ENCODE measurements at places on chromosomes 12 and 14.
A peak's percentile ranks its signal among the peaks of the same experiment; 100 is the strongest.

DNA sequence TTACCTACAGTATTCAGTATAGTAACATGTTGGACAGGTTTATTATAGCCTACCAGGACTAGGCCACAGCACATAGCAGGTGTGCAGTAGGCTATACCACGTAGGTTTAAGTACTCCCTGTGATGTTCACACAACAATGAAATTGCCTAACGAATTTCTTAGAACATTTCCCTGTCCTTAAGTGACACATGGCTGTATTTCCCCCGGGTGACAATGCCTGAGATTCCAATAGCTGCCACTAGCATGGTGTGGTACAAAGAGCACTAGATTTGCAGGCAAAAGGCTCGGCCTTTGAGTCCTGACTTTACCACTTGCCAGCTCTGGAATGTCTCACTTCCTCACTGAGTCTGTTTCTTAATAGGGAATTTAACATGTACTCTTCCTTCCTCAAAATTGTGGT lies 19.7 kb downstream of the PTPN21 start:
- no peak for DNase-seq

GRCh38 chr14:84251411-84252115 lies 1278.4 kb upstream of the FLRT2 start:
- DNase-seq: peak; percentile 85

GRCh38 chr12:104680070-104680469 lies 223.3 kb downstream of the CHST11 start:
- DNase-seq: no peak

DNA sequence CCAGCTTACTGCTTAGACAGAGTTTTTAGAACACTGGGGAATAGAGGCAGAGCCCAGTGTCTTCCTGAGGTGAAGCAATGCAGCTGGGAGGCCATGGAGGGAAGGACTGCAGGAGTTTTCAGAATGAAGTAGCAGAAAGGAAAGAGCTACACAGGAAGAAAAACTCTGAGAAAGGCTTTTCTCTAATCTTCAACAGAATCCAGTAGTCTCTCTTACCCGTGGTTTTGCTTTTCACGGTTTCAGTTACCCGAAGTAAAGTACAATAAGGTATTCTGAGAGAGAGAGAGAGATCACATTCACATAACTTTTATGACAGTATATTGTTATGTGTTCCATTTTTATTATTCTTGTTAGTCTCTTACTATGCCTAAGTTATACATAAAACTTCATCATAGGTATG lies 761.6 kb downstream of the BCL11B start:
- no peak for DNase-seq

GRCh38 chr12:5036031-5036430 lies 7.6 kb upstream of the KCNA5 start:
- DNase-seq: no peak

- DNase-seq: no peak
These were observed 351.0 kb downstream of the NAV3 start for GRCh38 chr12:78181544-78182162.

GRCh38 chr12:499837-500458 lies 40.2 kb downstream of the B4GALNT3 start:
- no peak for DNase-seq

GRCh38 chr14:86357119-86357518 lies 827.2 kb downstream of the FLRT2 start:
- DNase-seq: no peak

GRCh38 chr14:100530270-100531072 lies 56.7 kb downstream of the BEGAIN start:
- no peak for DNase-seq

DNA sequence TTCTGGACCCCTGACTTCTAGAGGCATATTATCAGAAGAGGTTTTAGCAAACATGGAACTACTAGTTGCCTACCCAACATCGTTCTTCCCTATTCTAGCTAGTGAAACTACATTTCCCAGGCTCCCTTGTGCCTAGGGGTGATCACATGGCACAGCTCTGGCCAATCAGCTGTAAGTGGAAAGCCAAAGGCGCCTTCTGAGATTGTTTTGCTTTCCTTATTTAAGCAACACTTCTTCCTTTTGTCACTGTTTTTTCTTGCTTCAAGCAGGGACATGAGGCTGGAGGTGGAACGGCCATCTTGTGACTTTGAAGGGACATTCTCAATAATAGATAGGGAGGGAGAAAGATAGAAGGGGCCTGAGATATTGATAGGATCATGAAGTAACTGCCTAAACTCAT lies 136.7 kb downstream of the ZNF664 start:
- peak; percentile 37 for DNase-seq

- DNase-seq: peak; percentile 42
These were observed 29.8 kb upstream of the CDKN3 start for GRCh38 chr14:54366736-54367735.

GRCh38 chr14:64080452-64080851 lies 213.7 kb downstream of the ESR2 start:
- no peak for DNase-seq

DNA sequence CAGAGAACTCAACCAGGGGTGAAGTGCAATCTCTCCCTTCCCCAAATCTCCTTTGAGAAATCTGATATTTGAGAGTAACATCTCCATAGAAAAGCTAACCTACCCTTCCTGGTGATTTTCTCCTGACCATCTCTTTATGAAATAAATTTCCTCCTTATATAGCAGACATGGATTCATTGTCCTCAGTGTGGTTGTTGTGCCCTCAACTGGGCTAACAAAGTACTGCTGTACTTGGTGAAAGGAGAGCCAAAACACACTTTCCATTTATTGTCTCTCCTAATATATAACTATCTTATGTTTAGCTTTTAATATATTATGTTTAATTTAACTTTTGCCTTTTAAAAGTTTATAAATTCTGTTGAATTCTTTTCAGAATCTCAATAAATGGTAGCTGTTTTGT lies 65.1 kb upstream of the SLCO1B1 start:
- peak; percentile 19 for DNase-seq

DNA sequence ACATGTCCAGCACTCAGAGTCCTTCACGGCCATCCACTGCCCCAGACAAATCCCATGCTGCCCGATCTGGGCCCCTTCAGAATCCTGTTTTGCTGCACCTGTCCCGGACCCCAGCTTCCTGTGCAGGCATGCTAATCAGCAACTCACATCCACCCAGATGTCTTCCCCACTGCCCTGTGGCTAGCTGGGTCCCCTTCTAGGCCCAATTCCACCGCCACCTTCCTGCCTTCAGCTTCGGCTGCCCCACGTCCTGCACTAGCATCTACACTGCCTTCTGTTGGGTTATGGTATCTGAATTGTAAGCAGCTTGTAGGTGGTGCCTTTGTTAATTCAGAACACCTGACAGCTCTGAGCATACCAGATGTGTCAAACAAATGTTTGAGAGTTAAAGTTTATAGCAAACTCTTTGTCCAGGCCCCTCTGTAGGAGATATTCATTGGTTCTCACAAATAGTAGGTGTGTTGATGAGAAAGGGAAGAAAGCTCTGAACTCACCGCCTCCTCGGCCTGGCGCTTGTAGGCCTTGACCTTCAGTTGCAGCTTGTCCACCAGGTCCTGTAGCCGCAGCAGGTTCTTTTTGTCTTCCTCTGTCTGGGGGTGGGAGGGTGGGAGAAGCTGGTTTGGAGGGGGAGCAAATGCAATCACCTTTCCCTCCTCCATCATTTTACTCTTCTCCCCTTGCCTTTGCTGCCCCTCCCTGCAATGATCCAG lies 6.0 kb downstream of the CMTM5 start:
- no peak for DNase-seq

DNA sequence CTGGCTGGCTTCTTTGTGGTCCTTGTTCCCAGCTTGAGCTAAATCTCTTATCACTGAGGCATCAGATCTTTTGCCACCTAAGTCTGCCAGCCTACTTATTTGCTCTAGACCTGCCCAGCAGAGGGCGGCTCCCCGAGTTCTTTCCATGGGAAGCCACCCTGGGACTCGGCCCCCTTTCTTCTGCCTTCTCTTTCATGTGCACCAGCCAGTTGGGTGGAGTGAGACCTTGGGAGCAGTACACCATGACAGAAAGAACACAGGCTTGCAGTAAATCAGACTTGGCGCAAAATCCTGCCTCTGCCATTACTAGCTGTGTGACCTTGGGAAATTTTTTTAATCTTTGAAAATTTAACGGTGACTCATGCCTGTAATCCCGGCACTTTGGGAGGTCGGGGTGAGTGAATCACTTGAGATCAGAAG lies 7.4 kb downstream of the SMAGP start:
- DNase-seq: peak; percentile 78

GRCh38 chr12:99960311-99960710 lies 24.4 kb downstream of the ANKS1B start:
- DNase-seq: peak; percentile 13

- DNase-seq: no peak
These were observed 7.0 kb downstream of the ACVRL1 start for GRCh38 chr12:51914034-51914923.

- peak; percentile 55 for DNase-seq
These were observed 23.4 kb upstream of the NR2C1 start for GRCh38 chr12:95096852-95097251.

DNA sequence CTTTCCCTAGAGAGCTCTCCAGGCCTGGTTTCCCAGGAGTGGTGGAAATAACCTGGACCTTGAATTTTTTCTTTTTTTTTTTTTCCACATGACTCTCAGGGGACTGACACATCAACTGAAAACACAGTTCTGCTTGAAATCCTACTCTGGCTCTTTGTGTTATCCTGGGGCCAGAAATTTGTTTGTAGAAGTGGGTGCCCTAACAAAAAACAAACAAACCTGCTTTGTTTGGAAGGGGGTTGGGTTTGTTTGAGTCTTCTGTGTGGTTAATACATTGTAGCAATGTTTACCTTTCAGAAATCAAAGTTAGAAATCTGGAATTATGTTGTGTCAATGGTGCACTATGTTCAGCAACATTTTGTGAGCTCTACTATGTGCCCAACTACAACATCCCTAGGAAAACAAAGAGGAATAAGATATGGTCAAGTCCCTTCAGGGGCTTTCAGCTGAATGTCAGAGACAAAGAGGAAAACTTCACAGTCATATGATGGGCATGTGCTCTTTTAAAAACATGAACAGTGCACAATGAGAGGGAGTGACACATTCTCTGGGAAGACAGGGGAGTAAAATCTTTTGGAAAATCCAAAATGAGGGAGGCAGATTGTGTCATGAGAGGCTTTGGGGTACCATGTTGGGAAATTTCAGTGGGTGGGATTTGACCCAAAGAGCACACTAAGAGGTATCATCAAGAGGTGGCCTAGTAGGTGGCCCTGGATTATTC lies 1.5 kb upstream of the IGF1 start:
- DNase-seq: no peak

DNA sequence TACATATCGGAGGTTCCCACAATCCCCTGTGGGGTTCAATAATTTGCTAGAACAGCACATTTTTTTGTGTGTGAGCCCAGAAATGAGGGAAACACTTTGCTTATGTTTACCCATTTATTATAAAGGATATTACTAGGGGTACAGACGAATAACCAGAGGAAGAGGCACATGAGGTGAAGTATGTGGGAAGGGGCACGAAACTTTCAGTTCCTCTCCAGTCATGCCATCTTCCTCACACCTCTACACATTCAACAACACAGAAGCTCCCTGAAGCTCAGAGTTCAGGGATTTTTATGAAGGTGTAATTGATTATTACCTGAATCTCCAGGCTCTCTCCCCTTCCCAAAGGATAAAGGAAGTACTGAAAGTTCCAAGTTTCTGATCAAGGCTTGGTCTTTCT lies 30.2 kb upstream of the DYRK2 start:
- no peak for DNase-seq

DNA sequence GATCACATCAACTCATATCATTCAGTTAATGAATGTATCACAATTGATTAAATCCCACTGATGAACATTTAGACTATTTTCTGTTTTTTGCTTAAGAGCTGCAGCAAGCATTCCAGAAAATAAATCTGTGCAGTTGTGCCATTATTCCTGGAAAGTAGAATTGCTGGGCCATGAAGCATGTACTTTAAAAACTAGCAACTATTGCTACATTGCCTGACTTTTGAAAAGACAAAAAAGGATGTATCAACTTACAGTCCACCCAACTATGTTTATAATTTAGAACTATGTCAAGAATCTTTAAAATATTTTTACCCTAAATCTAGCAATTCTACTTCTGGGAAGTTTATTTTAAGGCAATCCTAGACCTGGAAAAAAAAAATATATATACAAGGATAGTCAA lies 33.4 kb upstream of the ERGIC2 start:
- no peak for DNase-seq

- no peak for DNase-seq
These were observed 26.2 kb upstream of the TBX3 start for GRCh38 chr12:114710151-114710550.

DNA sequence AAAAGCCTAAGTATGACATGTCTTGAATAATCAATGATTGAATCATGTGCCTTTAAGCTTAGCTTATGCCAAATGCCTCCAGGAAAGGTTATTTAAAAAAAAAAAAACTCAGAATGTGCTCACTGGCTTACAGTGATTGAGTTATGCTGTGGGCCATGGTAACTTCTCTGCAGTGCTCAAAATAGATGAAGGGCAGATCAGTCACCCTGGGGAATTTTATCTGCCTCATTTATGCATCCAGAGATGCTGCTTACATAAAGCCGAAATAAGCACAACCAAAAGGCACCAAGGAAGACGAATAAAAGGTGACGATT lies 118.7 kb upstream of the MDM1 start:
- DNase-seq: no peak

DNA sequence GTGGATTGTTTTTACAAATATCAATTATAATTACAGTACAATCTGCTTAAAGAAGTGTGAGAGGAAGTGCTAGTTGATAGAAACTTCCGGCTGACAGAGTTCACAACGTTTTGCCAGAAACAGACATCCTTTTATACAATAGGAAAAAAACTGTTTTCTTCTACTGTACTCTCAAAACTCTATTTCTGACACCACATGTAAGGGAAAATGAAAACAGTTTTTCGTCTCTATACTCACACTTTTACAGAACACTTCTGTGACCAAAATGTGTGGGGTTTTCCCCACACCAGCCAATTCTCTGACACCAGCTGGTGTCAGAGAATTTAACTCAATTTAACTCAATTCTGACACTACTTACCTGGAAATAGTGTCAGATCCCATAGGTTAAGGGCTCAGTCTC lies 24.2 kb upstream of the HIF1A start:
- DNase-seq: peak; percentile 41

GRCh38 chr12:11965258-11965910 lies 105.4 kb upstream of the BCL2L14 start:
- no peak for DNase-seq

DNA sequence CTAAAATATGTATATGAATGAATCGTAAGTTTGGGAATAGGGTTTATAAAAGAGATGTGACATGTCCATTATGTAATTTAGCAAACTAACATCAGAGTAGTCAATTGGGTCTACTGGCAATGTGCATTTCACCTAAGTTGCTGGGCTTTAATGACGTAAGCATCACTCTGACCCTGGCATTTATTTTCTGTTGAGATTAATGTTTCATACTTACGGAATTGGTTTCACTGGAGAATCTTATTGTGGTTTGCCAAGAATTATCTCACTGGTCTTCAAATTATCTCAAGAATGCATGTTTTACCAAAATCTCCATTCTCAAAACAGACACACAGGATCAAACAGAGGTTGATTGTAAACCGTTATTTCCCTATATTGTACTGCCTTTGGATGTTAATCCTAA lies 437.1 kb downstream of the NPAS3 start:
- no peak for DNase-seq

- no peak for DNase-seq
These were observed 3.0 kb downstream of the KRT73 start for GRCh38 chr12:52615208-52615868.
